Fibroblast of lung (primary cell): ENCODE measurements at places on chromosomes 5 and 9. TPM values are rescaled to one million over a fixed set of nuclear protein-coding genes. Genes with fewer than 3 reads are reported as not detected.

GRCh38 chr9:89984214-89984613, 379.4 kb downstream of the GADD45G start:
- peak; percentile 55 for DNase-seq

Gene TMEM232
- 5.6 and 7.4 TPM in 2 replicates for total RNA-seq

Gene CER1
- total RNA-seq: not detected in 2 replicates

- no peak for DNase-seq
Observed at GRCh38 chr5:137733922-137734321, 2.0 kb downstream of the KLHL3 start.

Gene IFNA21
- not detected in 2 replicates for total RNA-seq

- DNase-seq: no peak
Observed at GRCh38 chr5:83864652-83865051, 144.0 kb upstream of the HAPLN1 start.

- peak; percentile 64 for DNase-seq
Observed at GRCh38 chr9:129561594-129562281, 59.2 kb downstream of the C9orf50 start.

DNA sequence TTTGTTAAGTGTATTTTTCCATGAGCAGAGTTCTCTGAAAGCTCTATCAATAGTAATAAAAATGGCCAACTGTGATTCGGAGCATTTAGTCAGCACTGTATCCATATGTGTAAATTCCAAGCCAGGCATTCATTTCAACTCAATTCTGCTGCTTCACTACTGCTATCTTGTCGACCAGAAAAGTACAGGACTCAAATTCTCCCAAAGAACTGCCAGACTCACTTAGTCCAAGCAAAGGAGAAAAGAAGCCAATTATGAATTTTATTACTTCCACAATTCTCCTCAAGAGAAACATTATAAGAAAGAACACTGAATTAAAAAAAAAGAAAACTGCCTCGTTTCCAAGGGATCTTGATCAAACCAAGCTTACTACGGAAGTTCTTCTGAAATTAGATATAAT, 906.3 kb upstream of the DMAC1 start:
- DNase-seq: no peak

DNA sequence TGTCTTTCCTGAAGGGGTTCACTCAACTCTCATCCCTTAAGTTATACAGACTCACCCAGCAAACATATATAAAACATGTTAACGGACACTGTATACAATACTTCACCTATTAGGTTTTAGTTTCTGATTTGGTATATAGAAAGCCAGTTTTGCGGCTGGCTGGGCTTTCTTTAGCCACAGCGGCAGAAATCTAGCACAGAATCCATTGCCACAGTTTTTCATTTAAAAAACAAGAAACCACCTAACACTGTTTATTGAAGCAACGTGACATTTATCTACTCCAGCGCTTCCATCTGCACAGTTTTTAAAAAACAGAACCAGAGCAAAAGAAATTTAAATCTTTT, 67.3 kb downstream of the SNX30 start:
- DNase-seq: no peak

Gene SLC25A2
- 0.66 TPM in 1 of 2 replicates, not detected in the other for total RNA-seq

Gene ADAMTSL1
- 11.6 and 27.9 TPM in 2 replicates for total RNA-seq

- DNase-seq: peak; percentile 67
Observed at GRCh38 chr5:56172241-56172640, 60.9 kb downstream of the ANKRD55 start.

Gene SLC46A2
- not detected in 2 replicates for total RNA-seq

Gene PTGS1
- 8.0 and 13.4 TPM in 2 replicates for total RNA-seq

GRCh38 chr5:9201011-9201410, 344.9 kb downstream of the SEMA5A start:
- DNase-seq: no peak

GRCh38 chr9:99819123-99819855, 2.4 kb upstream of the NR4A3 start:
- DNase-seq: peak; percentile 88

DNA sequence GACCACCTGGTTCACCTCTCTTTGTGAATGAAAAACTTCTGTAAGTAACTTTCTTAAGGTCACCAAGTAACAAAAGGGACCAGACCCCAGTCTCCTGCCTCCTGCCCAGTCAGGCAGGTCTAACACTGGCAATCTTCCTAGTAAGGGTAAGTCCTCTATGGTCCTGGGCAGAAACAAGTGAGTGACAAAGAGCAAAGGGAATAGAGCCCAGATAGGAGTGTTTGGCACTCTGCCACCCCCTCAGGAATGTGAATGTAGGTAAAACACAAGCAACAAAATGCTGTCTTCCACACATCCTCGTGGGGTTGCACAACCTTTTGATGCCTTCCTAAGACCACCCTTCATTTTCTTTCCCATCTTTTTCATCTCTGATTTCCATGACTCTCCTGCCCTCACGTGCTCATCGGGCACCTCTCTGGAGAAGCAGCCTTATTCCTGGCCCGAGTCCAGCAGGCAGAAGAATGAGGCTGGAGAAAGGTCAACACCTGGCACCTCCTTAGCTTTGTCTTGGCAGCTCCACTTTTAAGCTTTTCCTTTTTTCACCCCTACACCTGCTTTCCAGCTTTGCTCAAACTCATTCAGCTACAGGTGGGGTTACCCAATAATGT, 90.2 kb upstream of the LHFPL2 start:
- DNase-seq: no peak

- no peak for DNase-seq
Observed at GRCh38 chr5:59988396-59988795, 94.9 kb upstream of the PDE4D start.
